Upper lobe of right lung (tissue), 1 donor: ENCODE measurements at places on chromosomes 7 and 10. TPM values are rescaled to one million over a fixed set of nuclear protein-coding genes. Genes with fewer than 3 reads are reported as not detected.

ATOH7 gene
- total RNA-seq, result not detected

CNTNAP2 gene
- 0.41 TPM for total RNA-seq

FAM185A gene
- 8.1 TPM for total RNA-seq

CLCN1 gene
- total RNA-seq, result not detected

NRAP gene
- 0.06 TPM for total RNA-seq

INMT gene
- 501 TPM for total RNA-seq

NEUROG3 gene
- not detected for total RNA-seq

SUN3 gene
- not detected for total RNA-seq

ACTR3C gene
- total RNA-seq, result 20.1 TPM

EPO gene
- total RNA-seq, result not detected

GIMAP2 gene
- total RNA-seq, result 33.0 TPM

DNA sequence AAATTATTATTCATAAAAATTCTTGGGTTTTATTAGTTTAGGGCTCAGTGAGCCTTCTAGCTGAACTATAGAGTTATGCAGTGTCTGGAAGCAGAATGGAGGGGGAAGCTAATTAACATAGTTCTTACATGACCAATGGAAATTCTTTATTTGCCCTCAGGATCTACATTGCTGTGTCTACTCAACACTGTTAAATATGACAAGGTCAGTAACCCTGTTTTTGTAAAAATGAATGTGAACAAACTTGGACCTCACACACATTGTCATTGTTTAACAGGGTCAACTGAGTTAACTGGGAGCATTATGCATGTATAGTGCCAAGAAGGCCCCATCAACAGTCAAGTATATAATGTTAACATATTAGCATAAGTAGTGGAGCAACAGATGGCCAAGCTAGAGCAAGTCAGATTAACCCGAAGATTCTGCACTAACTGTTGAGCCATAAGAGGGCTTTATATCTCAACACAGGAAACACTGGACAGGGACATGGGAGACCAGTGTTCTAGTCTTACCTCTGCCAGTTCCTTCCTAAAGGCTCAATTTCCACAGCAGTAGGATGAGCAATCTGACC, 122.5 kb upstream of the SEM1 start:
- no peak for DNase-seq

- DNase-seq, result peak; percentile 76
Measured at GRCh38 chr10:43203448-43204041, 63.3 kb downstream of the RASGEF1A start.

- no peak for DNase-seq
Measured at GRCh38 chr7:75725306-75725705, 13.4 kb downstream of the HIP1 start.

DNA sequence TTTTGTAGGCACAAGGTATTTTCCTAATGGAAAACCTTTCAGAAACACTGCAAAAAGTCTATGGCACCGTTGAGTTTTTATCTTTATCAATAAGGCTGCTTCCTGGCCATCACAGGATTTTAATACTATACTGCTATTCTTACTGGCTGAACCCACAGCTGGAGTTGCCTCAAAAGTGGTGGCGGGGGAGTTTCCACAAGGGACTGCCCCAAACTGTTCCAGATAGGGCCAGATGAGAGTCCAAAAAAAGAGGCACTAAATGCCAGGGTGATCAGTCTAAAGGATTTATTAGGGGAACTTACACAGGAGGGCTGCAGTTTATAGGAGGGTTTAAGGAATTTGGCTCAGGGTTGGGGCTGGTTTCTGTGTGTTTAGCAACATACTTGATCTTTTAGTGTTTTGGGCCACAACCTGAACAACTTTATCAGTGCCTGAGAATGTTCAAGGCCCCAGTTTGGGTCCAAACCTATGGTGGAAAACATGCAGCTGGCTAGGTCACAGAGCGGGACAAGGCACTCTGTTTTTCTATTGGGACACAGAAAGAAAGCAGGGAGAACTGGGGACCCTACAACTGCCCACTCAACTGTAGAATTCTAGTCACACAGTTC, 41.4 kb downstream of the STAM start:
- no peak for DNase-seq

DNA sequence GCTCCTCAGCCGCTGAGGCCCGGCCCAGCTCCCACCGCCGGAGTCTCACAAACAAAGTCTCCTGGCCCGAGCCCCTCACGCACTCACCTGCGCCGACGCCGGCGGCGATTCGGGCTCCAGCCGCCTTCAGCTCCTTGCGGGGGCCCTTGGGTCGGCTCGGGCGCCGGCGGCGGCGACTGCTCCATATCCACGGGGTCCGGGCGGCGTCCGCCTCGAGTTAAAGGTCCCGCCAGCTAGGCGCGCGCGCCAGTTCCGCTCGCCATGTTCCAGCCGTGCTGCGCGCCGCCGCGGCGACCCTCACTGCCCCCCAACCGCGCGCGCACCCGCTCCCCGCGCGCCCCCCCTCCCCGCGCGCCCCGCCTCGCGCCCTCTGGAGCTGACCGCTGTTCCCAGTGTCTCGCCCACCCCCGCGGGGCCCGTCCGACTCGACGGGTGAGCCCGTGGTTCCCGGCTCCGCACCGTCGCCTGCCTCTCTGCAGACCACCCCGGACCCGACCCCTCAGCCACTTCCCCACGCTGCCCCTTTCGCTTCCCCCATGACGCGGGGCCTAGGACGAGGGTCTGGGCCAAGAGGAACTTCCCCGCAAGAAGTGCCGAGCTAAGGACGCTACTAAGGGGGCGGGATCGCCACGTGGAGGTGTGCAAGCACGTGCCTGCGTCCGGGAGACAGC, 396.1 kb downstream of the ZNF33B start:
- DNase-seq, result no peak

DNA sequence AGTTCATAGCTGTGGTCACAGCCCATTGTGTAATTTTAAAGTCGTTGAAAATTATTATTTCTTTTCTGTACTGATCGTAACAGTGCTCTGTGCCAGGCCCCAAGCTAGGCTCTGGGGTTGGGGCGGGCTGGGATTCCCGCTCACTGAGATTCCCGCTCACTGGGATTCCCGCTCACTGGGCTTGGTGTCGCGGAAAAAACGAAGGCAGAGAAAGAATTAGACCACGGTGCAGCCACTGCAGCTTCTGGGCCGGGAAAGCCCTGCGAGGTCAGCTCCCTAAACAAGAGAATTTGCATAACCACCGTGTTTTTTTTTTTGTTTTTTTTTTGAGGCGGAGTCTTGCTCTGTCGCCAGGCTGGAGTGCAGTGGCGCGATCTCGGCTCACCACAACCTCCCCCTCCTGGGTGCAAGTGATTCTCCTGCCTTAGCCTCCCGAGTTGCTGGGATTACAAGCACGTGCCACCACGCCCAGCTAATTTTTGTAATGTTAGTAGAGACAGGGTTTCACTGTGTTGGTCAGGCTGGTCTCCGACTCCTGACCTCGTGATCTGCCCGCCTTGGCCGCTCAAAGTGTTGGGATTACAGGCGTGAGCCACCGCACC, 31.2 kb downstream of the FOXK1 start:
- peak; percentile 70 for DNase-seq

GRCh38 chr7:7498856-7499255, 36.8 kb downstream of the COL28A1 start:
- DNase-seq, result no peak

DNA sequence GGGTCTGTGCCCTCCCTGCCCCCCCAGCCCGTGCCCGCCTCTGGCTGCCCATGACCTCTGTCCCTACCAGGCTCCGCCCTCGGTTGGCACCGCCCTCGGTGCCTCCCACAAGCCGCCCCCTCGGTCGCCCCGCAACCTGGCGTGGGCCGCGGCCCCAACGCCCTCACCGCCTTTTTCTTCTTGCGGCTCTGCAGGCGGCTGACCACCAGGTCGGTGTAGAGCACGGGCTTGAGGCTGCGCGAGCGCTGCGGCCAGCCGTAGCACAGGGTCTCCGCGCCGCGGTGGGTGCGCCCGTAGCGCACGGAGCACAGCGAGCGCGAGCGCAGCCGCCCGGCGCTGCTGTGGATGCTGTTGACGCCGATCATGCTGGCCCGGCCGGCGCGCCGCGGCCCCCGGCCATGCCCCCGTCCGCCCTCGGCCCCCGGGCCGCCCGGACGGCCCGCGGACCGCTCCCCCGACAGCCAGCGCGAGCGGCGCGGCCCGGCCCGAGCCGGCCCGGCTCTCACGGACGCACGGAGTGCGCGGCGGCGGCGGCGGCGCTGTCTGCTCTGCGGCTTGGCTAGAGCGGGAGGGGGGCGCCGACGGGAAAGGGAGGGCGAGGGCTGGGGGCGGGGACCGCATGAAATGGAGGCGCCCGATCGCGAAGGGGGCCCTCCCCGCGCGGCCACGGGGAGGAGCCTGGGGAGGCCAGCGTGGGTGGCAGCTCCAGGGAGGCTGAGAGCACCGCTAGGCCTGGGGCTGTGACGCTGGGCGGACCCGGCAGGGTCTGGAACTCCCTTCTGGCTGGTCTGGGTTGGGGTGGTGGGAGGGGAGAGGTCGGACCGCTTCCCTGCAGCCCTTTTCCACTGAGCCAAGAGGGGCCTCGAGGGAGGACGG, 9.6 kb downstream of the PSD start:
- DNase-seq, result no peak

GRCh38 chr10:17225808-17226207, 2.2 kb upstream of the VIM start:
- DNase-seq, result no peak

DNA sequence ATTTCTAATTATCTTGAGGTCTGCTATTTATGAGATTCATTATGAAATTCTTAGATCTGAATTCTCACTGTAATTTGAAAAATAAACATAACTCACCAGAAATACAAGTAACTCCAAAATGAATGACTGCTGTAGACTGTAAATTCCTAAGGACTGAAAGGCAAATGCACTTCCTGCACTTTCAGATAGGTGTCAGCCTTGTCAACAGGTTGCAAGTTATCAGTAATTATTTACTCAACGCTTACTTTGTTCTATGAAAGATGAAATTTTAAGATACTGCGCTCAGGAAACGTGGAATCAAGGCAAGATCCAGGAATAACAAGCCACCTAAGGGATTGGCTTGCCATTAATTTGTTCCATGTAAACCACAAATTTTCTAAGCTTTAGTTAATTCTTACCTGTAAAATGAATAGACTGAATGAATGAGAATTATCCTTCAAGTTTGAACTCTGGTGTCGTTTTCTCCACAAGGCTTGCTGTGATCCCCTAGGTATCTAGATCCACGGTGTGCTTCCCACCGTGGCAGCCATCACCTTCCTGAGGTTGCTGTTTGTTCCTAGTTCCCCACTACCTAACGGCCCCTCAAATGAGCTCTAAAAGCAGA, 12.6 kb downstream of the DHX32 start:
- DNase-seq, result no peak

- no peak for DNase-seq
Measured at GRCh38 chr7:117385363-117386109, 41.8 kb downstream of the ASZ1 start.

- no peak for DNase-seq
Measured at GRCh38 chr10:51599647-51600046, 99.7 kb downstream of the CSTF2T start.

DNA sequence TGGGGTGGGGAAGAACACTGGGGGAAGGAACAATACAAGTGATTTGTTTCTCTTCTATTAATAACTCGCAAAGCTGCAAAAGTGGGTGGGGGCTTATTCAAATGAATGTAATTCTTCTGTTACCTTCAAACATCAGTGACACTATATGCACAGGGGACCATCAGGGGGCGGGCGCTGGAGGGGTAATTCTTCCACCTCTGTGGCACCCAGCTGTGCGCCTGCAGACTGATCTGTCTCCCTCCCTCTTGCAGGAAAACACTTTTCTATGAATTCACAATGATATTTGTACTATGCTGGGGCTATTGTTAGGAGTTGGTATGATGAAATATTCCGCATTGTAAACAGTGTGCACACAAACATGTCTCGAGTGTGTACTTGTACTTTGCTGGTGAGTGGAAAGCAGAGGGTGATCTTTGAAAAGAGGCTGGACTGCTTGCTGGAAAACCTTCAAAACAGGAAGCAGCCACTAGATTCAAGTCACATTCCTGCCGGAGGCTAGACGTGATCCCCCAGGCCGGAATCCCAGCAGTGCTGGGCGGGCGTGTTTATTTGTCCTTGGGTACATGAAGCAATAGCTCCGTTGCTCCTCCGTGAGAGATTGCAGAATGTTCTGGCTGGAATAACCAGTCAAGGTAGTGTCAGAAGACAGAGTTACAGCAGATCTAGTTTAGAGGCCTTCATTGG, 15.8 kb upstream of the BNIP3 start:
- DNase-seq, result peak; percentile 92

- no peak for DNase-seq
Measured at GRCh38 chr7:142150869-142151268, 39.4 kb downstream of the MGAM2 start.

GRCh38 chr10:80077869-80078447, 507 bp upstream of the TMEM254 start:
- DNase-seq, result no peak

GRCh38 chr10:126917975-126918908, 13.0 kb downstream of the DOCK1 start:
- DNase-seq, result no peak

- DNase-seq, result peak; percentile 51
Measured at GRCh38 chr10:5587151-5588079, 62.7 kb downstream of the CALML3 start.

- no peak for DNase-seq
Measured at GRCh38 chr10:103712898-103713498, 142.4 kb downstream of the SH3PXD2A start.

GRCh38 chr7:43076606-43077005, 35.8 kb upstream of the HECW1 start:
- no peak for DNase-seq

GRCh38 chr10:6239213-6239991, 36.7 kb downstream of the PFKFB3 start:
- no peak for DNase-seq

GRCh38 chr7:22344655-22345054, 12.3 kb downstream of the RAPGEF5 start:
- DNase-seq, result no peak

- no peak for DNase-seq
Measured at GRCh38 chr10:91061187-91061586, 140.3 kb upstream of the ANKRD1 start.

DNA sequence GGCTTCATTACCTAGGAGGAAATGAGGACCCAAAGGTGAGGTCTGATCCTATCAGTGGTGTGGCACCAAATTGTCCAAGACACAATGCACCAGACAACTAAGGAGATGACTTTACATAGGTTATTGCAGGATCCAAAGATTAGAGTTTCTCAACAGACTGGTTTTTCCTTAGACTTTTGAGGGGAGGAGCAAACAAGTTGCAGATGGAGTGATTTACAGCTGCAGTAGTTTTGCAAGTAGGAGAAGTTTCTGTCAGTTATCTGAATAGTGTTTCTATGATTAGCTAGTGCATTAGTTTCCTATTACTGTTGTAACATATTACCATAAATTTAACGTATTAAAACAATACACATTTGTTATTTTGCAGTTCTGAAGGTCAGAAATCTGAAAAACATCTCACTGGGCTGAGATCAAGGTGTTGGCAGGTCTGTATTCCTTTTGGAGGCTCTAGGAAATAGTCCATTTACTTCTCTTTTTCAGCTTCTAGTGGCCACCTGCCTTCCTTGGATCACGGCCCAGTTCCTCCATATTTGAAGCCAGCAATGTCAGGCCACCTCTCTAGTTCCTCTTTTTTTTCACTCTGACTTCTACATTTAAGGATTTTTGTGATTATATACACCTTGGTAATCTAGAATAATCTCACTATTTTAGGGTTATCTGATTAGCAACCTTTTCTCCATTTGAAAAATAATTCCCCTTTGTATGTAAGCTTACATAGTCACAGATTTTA, 994.9 kb downstream of the REEP3 start:
- no peak for DNase-seq

GRCh38 chr7:91556956-91557650, 292.9 kb downstream of the FZD1 start:
- no peak for DNase-seq

GRCh38 chr10:30902621-30903396, 128.9 kb downstream of the ZNF438 start:
- DNase-seq, result no peak

GRCh38 chr10:44334091-44334490, 50.8 kb downstream of the CXCL12 start:
- DNase-seq, result no peak

- DNase-seq, result no peak
Measured at GRCh38 chr7:315516-316265, 25.7 kb downstream of the FOXL3 start.
